Endothelial cell of umbilical vein (primary cell): ENCODE measurements at places on chromosomes 5 and 9. TPM values are rescaled to one million over a fixed set of nuclear protein-coding genes. Genes with fewer than 3 reads are reported as not detected.

DNA sequence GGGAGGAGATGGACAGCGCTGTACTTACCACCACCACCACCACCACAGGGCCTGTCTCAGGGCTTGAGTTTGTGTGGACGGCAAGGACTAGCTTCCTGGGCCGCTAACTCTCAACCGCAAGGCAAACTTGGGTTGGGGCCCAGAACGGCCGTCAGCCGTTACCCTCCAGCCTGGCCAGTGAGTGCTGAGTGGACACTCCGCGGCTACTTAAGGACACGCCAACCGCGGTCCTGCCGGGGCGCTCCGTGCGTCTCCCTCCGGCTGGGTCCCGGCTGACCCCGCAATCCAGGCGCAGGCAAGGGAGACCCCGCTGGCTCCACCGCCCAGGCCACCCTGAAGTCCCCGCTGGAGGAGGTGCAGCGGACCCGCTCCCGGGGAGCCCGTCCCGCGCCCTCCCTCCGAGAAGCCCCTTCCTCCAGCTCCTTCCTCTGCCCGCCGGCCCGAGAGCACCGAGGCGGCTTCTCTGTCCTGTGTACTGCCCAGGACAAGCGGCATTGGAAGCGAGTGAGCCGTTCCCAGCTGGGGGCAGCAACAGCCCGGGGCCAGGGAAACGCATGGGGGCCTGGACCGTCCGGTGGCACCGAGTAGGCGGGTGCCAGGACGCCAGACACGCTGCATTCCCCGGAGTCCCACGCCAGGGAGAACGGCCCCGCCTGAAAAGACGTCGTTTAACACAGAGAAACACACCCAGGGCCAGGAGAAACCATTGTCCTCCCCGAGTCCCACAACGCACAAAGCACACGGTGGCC is 46.6 kb downstream of the HABP4 start:
- no peak overlapping the region for H3K4me3 ChIP-seq
- H3K27ac ChIP-seq: no peak overlapping the region
- H3K27me3 ChIP-seq: no peaks in the 10 kb centered on the region
- H3K4me1 ChIP-seq: no peaks in the 10 kb centered on the region

DNA sequence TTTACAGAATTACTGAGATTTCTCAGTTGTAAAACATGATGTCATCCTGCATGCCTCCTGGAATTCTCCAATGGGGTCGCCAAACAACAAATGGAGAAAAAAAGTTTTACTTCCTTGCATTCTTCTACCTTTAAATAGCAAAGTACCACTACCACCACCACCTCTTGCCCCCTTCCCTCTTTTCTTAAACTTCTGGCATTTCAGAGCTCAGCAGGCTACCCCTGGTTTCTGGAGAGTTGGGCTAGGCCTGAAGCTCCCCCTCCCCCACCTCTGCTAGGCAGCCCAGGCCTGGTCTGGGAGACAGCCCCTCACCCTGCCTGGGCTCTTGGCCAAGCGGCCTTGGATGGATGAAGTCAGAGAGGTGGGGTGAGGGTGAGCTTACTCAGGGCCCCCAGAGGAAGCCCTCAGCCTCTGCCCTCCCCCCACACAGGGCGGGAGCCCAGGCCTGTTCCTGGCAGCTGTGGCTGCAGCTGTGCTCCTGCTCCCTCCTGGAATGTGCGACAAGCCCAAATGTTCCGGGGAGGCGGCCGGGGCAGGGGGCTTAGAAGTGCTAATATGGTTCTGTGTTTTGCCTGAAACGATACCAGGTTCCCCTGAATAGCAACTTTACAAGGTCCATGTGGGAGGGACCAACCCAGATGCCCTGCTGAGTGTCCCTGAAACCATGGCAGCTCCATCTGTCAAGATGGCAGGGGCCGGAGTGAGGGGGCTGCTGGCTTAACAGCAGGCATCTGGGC is 6.0 kb upstream of the CCIN start:
- no peaks in the 10 kb centered on the region for H3K27me3 ChIP-seq
- peak overlapping the region; percentile 66 for H3K27ac ChIP-seq

GRCh38 chr5:1874348-1874747 is 8.4 kb downstream of the IRX4 start:
- H3K4me1 ChIP-seq: no peaks in the 10 kb centered on the region
- H3K27me3 ChIP-seq: peaks cover 61% of the 10 kb centered on the region
- no peak overlapping the region for H3K4me3 ChIP-seq
- DNase-seq: no peak
- H3K27ac ChIP-seq: no peak overlapping the region

The THOC3 gene
- total RNA-seq: 35.0 and 66.3 TPM in 2 replicates

DNA sequence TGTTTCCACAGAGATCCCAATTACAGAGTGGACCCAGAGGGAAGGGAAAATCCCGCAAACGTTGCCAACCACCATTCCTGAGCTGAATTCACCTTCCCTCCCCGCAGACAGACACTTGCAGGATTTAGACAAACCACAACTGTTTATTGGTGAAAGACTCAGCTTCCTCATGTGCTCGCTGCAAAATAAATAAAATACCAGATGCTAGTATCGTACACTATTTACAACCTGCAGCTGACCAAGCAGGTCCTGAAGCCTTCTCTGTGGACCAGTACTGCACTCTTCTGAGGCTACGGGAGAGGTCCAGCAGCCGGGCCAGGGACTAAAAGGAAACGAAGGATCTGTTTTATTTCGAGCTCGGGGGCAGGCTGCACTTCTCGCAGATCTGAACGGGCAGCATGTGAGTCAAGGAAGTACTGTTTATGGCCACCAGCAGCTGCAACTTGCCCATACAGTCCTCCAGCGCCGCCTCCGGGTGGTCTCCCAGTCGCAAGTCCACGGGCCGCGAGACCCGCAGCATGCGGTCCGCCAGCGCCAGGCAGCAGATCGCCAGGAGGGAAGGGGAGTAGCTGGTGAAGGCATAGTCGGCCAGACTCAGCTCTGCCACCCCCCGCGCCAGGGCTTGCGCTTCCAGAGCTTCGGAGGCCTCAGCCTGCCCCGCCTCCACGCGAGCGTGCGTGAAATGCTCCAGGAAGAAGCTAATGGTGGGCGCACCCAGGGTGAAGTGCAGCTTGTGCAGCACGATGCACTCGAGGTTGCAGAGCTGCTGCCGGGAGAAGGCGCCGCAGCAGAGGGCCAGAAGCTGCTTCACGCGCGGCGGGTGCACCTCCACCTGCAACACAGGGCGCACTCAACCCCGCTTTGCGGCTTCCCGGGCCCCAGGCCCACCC is 2.1 kb downstream of the CCNO start:
- H3K36me3 ChIP-seq: no peaks in the 10 kb centered on the region
- peaks cover 53% of the 10 kb centered on the region for H3K27me3 ChIP-seq
- H3K4me3 ChIP-seq: peak overlapping the region; percentile 17
- H3K4me1 ChIP-seq: peaks cover 29% of the 10 kb centered on the region
- peak; percentile 48 for DNase-seq

The PSAT1 gene
- 42.0 and 47.3 TPM in 2 replicates for total RNA-seq

DNA sequence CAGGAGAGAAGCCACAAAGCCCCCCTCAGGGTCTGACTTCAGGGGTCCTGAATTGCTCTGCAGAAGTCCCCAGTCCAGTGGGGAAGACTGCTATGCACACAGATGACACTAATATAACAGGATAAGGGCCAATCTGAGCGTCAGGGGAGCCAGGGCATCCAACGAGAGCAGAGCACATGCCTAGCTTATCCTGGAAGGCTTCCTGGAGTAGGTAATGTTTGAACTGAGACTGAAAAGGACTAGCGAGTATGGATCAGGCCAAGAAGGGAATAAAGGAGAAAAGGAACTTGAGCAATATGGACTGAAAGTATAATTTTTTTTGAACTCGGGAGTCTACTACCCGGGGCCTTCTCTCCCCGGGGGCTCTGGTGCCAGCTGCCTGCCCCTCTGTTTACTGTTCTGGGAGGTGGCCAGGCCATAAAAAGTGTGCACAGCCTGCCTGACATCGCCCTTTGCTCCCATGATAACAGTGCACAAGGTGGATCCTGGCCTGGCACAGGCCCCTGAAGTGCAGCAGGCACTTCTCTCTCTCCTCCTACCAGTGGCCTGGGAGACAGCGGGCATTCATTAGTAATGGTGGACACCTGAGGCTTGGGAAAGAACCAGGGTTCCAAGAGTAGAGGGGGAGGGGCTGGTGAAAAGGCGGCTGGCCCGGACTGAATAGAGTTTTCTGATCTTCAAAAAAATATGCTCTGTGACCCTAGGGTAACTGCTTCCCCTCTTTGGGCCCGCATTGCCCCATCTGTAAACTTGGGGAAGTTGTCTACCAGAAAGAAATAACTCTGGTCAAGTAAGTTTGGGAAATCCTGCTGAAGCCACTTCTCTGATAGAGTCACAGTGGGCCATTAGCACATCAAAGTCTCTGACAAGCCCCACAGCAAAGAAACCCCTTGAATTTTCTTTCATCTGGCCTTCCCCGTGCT is 4.6 kb upstream of the SLC6A7 start:
- no peak for DNase-seq
- H3K36me3 ChIP-seq: no peaks in the 10 kb centered on the region
- no peak overlapping the region for H3K27ac ChIP-seq
- H3K27me3 ChIP-seq: peaks cover 27% of the 10 kb centered on the region
- no peaks in the 10 kb centered on the region for H3K4me1 ChIP-seq

DNA sequence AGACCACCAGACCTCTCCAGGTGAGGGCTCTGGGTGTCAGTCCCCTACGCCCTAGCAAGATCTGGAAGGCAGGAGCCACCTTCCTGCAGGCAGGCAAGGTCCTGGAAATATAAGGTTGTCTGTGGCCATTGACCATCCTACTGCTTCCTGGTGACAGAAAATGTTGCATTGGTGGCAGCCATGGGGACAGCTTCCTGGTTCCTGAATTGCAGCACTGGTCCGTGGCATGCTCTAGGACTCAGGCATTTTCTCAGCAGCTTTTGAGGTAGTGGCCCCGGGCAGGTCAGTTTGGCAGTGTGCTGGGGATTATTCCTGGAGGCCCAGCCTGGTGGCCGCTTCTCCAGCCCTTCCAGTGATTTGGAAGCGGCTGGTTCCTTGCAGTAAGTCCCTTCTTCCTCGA is 36.6 kb upstream of the KCNMB1 start:
- H3K4me1 ChIP-seq: no peaks in the 10 kb centered on the region
- no peak overlapping the region for H3K4me3 ChIP-seq
- peaks cover 8% of the 10 kb centered on the region for H3K27me3 ChIP-seq
- H3K36me3 ChIP-seq: no peaks in the 10 kb centered on the region
- DNase-seq: no peak

GRCh38 chr5:9329125-9329524 is 216.8 kb downstream of the SEMA5A start:
- no peak for DNase-seq
- no peak overlapping the region for H3K27ac ChIP-seq
- H3K27me3 ChIP-seq: no peaks in the 10 kb centered on the region
- H3K4me3 ChIP-seq: no peak overlapping the region
- no peaks in the 10 kb centered on the region for H3K4me1 ChIP-seq
- H3K36me3 ChIP-seq: no peaks in the 10 kb centered on the region

- DNase-seq: no peak
- H3K27ac ChIP-seq: no peak overlapping the region
- H3K36me3 ChIP-seq: no peaks in the 10 kb centered on the region
- no peak overlapping the region for H3K4me3 ChIP-seq
- no peaks in the 10 kb centered on the region for H3K4me1 ChIP-seq
Observed at GRCh38 chr9:74255489-74255984, 241.6 kb upstream of the RORB start.

The GPSM1 gene
- total RNA-seq: 42.8 and 47.1 TPM in 2 replicates

DNA sequence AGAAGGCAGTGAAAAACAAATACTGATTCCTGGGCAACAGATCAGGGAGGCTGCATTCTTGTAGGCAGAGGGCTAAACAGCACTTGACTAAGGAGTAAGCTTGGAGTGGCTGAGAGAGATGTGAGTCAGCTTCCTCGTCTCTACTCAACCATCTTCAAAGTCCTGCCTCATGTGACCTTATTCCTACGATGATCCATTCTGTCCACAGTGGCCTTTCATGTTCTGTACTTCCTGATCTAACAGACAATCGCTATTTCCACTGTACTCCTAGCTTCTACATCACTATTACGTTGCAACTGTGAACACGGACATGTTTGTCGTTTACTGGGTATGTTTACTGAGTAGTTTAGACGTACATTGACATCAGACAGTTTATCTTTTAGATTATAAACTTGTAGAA is 365.4 kb downstream of the ARL15 start:
- H3K27ac ChIP-seq: no peak overlapping the region
- H3K4me1 ChIP-seq: peaks cover 10% of the 10 kb centered on the region
- peak; percentile 15 for DNase-seq
- no peaks in the 10 kb centered on the region for H3K36me3 ChIP-seq

DNA sequence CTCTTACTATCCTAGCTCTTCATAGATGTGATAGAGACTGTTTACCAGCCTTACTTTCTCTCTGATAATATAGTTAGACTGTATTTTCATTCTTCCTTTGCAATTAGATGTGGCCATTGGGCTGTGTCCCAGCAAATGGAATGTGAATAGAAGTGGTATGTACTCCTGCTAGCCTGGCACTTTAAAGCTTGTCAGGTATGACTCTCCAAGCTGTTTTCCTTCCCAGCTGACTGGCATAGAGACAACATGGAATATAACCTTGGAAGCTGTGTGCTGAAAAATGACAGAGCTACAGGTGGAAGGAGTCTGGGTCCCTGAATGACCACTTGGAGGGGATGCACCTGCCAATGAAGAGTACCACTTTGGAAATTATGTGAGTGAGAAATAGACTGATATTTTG is 116.2 kb downstream of the DIRAS2 start:
- no peaks in the 10 kb centered on the region for H3K36me3 ChIP-seq

GRCh38 chr9:136233411-136233810 is 12.2 kb downstream of the QSOX2 start:
- peaks cover 3% of the 10 kb centered on the region for H3K4me1 ChIP-seq
- H3K4me3 ChIP-seq: no peak overlapping the region
- no peak overlapping the region for H3K27ac ChIP-seq
- no peak for DNase-seq
- no peaks in the 10 kb centered on the region for H3K27me3 ChIP-seq
- no peaks in the 10 kb centered on the region for H3K36me3 ChIP-seq

DNA sequence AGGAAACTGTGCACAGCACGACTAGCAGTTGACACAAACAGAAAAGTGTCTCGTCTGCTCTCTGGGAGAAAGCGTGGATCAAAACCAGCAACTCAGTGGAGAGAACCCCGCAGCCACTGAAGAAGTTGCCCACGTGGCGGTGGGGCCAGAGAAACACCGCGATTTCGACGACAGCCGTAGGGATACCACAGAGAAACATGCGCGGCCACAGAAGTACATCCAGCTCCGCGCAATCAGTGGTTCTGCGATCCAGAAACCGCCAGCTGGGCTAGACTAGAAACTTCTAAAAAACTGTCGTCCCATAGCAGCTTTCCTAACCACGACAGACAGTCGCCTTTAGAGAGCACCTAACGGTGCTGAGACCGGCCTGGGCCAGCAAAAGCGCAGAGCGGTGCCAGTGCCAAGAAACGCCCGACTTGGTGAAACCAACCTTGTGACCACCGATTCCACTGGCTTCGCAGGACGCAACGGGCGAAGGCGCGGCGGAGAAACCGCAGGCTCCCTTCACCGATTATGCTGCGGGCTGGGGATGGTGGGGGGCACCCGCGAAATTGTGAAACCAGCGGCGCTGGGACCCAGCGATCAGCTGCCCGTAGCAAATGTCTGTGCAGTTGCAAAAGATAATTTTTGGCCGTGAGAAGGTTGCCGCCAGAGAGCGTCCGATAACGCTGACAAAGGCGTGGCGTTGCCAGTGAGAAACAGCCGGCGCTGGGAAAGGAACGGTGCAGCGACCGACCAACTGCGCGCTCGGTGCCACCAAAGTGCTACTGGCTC is 2.7 kb upstream of the ANXA2R start:
- H3K27me3 ChIP-seq: no peaks in the 10 kb centered on the region
- peak overlapping the region; percentile 77 for H3K27ac ChIP-seq
- no peaks in the 10 kb centered on the region for H3K36me3 ChIP-seq
- H3K4me3 ChIP-seq: peak overlapping the region; percentile 21
- peak; percentile 77 for DNase-seq

GRCh38 chr9:18330401-18331309 is 143.3 kb upstream of the ADAMTSL1 start:
- no peaks in the 10 kb centered on the region for H3K27me3 ChIP-seq
- H3K27ac ChIP-seq: peak overlapping the region; percentile 85
- no peaks in the 10 kb centered on the region for H3K36me3 ChIP-seq
- no peak overlapping the region for H3K4me3 ChIP-seq
- H3K4me1 ChIP-seq: peaks cover 40% of the 10 kb centered on the region

The BRIX1 gene
- total RNA-seq: 28.4 and 32.2 TPM in 2 replicates
